ENCODE measurements at places on chromosomes 11 and 22.

- DNase-seq = no peak
Measured at GRCh38 chr11:34997952-34998528, 81.6 kb downstream of the PDHX start.

DNA sequence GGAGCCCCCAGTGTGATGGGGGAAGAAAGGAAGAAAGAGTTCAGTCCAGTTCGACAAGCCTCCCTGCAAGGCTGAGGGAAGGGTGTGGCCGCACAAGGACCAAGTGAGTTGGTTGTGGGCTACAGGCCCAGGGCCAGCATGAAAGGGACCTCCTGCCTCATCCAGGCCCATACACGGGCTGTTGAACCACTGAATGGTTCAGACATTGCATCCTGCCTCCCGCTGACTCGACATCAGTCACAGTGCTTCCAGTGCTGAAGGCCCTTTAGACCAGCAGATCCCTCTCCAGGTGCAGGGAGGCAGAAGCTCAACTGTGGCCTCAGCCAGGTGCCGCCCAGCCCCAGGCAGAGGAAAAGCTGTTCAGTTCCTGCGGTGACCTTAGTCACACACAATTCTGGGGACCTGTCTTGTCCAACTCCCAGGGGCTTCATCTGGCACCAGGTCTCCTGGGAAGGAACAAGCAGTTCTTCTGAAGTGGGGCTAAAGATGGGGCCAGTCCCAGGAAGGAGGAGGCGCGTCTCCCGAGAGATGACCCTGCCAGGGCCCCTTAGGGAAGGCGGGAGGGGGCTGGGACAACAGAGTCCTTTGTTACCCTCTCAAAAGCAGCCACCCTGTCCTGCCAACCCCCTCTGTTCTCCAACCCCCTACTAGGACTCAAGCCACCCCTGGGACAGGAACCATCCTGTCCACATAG lies 6.6 kb downstream of the ARRB1 start:
- DNase-seq = no peak

DNA sequence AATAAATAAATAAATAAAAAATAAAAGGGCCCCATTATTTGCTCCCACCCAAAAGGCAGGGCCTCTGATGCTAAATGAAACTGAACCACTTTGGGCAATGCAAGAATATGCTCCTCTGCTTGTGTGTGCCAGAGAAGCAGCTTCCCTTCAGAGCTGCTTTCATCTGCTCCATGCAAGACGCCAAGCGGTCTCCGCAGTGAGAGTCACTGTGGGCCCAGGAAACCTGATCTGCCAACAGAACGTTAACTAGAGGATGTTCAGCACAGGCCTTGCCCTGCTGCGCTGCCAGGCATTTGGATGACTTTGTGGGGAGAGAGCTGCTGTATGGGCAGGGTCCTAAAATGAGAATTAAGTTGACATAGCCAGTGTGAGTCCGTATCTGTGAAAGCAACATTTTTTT lies 43.7 kb upstream of the APOA1 start:
- no peak for DNase-seq

DNA sequence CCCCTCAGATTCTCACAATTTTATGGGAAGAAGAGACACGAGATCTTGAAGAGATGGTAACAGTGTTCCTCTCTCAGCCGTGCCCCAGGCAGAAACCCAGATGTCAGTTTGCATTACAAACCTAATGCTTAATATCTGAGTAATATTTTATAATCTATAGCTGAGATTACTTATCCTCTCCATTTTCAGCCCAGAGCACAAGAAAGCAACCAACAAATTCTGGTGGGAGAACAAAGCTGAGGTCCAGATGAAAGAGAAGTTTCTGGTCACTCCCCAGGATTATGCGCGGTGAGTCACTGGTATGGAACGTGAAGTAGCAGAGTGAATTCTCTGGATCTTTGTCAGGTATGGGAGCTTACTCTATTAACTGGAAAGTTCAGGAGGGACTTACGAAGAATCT lies 884 bp downstream of the CENATAC start:
- no peak for DNase-seq

GRCh38 chr11:117495357-117495756 lies 167.7 kb downstream of the CEP164 start:
- DNase-seq = no peak

DNA sequence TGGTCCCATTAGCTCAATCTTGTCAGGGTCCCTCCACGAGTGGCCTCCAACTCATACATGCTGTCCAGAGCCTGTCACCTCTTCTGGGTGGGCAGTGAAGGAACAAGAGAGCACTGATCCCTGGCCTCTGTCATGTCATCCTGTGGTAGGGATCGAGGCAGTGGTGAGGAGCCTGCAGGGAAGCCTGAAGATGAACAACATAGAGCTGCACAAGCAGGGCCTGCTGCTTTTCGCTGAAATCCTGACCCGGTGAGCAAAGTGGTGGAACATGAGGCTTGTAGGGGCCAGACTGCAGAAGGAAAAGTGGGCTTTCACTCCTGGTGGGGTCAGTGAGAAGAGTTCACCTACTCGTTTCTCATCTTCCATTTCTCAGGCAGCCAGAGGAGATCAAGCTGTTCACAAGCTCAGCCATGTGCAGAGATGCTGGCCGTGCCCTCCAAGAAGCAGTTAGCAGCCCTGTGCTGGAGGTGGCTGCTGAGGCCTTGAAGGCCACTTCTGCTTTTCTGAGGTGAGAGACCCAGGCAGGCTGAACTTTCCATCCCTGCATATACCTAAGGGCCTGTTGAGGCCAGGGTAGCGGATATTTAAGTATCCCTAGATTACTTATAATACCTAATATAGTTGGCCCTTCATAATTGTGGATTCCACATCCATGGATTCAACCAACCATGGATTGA lies 32.9 kb downstream of the MEI1 start:
- no peak for DNase-seq

DNA sequence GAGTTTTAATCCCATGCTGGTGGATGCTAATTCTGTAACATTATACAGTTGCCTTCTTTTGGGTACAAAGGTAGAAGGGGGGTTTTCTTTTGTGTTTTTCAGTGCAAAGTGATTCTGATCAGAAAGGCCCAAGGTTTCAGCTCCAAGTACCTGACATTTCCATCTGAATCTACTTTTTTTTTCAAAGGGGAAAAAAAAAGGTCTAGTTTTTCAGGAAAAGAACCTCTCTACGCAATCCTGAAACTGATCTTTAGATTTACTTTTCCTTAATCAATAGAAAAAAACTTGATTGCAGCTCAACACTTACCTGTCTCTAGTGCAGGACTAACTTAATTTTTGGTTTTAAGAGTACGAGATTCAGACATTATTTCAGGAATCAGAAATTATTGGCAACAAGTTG lies at the start of gene TECTA:
Gene TECTA (plus strand): TSS at position 301 of the 400 bp plus-strand sequence. CDS start 1,423 bp downstream, outside the sequence.
- DNase-seq = no peak

GRCh38 chr11:65211293-65212105 lies 29.8 kb downstream of the CAPN1 start:
- no peak for DNase-seq

GRCh38 chr11:63530021-63530420 lies 6.6 kb upstream of the PLAAT4 start:
- DNase-seq = no peak

All from activated CD4-positive, alpha-beta T cell treated with anti-CD3 and anti-CD28 coated beads for 48 hours (primary cell).